Cardiac fibroblast (primary cell): ENCODE measurements at places on chromosomes 12 and 14.

DNA sequence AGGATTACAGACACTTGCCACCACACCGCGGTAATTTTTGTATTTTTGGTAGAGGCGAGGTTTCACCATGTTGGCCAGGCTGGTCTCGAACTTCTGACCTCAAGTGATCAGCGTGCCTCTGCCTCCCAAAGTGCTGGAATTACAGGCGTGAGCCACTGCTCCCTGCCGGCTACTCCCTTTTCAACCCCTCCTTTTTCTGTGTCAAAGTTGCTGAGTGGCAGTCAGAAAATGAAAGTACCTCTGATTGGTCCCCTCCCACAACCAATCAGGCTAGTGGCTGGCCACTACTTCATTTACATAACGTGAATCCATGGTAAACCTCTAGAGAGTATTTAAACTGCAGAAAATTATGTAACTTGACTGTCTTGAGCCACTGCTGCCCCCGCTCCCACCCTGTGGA is 5.9 kb downstream of the RESF1 start:
- DNase-seq, result no peak

- DNase-seq, result no peak
Measured at GRCh38 chr12:102441077-102441596, 39.2 kb downstream of the IGF1 start.

- DNase-seq, result no peak
Measured at GRCh38 chr12:50402264-50403000, 1.7 kb downstream of the LARP4 start.

GRCh38 chr14:95185767-95186392 is 28.6 kb upstream of the DICER1 start:
- no peak for DNase-seq

GRCh38 chr12:108109954-108110353 is 19.1 kb upstream of the WSCD2 start:
- DNase-seq, result no peak

DNA sequence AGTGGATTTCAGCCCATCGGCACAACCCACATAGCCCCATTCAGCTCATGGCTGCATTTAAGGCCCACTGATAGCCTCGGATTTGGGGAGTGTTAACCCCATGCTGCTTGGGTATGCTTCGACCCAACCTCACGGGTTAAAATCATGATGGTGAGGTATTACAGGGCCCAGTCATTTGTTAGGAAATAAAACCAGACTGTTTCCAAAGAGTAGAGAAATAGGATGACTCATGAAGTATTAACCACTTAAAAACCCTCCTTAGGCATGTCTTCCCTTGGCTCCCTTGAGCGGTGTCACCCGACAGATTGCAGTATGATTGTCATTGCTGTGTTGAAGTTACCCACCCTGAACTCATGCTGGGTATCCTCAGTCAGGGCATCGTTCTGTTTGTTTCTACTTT is 289.1 kb downstream of the CACNA1C start:
- DNase-seq, result peak; percentile 79

GRCh38 chr12:50637870-50638481 is 125.9 kb upstream of the ATF1 start:
- peak; percentile 74 for DNase-seq

DNA sequence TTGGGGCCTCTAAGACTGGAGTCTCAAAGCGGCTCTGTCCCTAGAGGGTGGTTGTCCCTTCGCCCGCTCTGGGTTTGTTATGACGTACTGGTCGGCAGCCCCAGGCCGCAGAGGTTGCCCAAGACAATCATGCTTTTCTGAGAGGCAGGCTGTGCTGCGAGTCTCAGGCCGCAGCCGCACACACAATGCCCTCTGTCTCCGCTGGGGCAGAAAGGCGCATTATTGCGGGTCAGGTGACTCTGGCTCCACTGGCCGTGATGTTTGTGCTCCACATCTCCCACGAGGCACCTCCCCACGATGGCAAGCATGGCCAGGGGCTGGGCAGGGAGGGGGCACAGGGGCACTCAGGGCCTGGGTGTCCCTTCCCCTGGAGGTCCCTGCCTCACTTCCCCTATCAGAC is 21.0 kb upstream of the PLEKHG3 start:
- no peak for DNase-seq

GRCh38 chr12:47841501-47841900 is 21.8 kb upstream of the HDAC7 start:
- DNase-seq, result no peak

- no peak for DNase-seq
Measured at GRCh38 chr12:69065775-69066174, 132.8 kb upstream of the CPM start.
